Activated T-cell treated with anti-CD3 and anti-CD28 coated beads, Interleukin-2, amount 50 U/mL, for 4 hours (primary cell): ENCODE measurements at places on chromosomes 13 and 19.

- DNase-seq = no peak
Observed at GRCh38 chr13:87042946-87043345, 628.2 kb upstream of the SLITRK5 start.

- no peak for DNase-seq
Observed at GRCh38 chr19:45154064-45154827, 6.5 kb downstream of the NKPD1 start.

- DNase-seq = no peak
Observed at GRCh38 chr13:106310291-106310865, 225.1 kb downstream of the EFNB2 start.

DNA sequence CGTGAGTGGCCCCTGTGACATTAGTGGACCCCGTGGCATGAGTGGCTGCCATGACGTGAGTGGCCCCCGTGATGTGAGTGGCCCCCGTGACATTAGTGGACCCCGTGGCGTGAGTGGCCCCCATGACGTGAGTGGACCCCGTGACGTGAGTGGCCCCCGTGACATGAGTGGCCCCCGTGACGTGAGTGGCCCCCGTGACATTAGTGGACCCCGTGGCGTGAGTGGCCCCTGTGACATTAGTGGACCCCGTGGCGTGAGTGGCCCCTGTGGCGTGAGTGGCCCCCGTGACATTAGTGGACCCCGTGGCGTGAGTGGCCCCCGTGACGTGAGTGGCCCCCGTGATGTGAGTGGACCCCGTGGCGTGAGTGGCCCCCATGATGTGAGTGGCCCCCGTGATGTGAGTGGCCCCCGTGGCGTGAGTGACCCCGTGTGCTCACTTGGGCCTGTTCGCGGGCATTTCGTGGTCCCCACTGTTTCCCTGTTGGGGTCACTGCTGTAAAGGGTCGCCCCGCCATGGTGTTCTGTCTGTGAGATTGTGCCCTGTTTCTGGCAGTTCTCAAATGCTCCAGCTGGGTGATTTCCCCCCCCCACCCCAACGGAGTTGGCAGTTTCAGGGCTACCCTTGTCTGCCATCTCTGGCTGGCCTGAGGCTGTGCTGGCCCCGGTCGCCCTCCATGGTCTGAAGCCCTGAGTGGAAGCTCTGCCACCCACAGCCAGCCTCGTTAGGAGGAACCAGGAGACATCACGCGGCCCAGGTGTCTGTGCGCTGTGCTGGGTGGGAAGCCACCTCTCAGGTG, 64.2 kb downstream of the MCF2L start:
- DNase-seq = no peak

DNA sequence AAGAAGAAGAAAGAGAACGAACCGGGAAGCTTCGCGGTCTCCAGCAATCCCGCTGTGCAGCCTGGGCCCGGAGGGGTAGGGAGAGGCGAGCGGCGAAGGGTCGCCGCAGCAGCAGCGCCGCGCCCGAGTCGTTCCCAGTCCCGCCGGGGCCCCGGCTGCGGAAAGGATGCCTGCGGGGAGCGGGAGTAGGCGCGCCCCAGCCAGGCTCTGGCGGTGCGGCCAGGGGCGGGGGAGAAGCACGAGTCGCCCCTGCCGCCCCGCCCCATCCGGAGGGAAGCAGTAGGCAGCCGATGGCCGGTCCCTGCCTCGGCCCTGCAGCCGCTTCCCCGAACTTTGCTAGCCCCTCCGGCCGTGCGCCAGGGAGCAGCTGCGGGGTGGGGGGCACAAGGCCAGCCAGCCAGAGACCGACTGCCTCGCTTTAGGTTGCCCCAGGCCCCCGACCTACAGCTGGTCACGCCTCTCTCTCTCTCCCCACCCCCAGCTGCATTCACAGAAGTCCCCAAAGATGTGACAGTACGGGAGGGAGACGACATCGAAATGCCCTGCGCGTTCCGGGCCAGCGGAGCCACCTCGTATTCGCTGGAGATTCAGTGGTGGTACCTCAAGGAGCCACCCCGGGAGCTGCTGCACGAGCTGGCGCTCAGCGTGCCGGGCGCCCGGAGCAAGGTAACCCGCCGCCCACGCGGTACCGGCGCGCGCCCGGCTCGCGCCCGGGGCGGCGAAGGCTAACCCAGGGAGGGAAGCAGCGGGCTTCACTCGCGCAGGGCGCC, 1.1 kb downstream of the VSTM2B start:
- DNase-seq = no peak

DNA sequence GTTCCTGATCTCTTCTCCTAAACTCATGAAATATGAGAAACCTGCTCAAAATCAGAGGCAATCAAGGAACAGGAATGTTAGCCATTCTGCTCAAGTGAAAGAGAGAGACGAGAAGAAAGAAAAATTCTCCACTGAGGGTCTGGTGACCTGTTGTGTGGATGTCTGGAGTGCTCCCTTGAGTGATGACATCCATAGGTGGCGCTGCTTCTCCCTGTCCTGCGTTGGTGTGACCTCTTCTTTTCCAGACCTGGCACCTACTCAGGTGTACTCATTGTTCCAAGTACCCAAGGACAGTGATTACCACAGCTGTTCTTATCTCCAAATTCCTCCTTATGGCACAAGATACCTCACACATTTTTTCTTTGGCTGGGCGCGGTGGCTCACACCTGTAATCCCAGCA, 4.0 kb downstream of the ZNF223 start:
- DNase-seq = no peak

- DNase-seq = no peak
Observed at GRCh38 chr13:113595131-113595530, 10.6 kb downstream of the TFDP1 start.
